Effector memory CD4-positive, alpha-beta T cell (primary cell): ENCODE measurements at places on chromosomes 2 and 18.

DNA sequence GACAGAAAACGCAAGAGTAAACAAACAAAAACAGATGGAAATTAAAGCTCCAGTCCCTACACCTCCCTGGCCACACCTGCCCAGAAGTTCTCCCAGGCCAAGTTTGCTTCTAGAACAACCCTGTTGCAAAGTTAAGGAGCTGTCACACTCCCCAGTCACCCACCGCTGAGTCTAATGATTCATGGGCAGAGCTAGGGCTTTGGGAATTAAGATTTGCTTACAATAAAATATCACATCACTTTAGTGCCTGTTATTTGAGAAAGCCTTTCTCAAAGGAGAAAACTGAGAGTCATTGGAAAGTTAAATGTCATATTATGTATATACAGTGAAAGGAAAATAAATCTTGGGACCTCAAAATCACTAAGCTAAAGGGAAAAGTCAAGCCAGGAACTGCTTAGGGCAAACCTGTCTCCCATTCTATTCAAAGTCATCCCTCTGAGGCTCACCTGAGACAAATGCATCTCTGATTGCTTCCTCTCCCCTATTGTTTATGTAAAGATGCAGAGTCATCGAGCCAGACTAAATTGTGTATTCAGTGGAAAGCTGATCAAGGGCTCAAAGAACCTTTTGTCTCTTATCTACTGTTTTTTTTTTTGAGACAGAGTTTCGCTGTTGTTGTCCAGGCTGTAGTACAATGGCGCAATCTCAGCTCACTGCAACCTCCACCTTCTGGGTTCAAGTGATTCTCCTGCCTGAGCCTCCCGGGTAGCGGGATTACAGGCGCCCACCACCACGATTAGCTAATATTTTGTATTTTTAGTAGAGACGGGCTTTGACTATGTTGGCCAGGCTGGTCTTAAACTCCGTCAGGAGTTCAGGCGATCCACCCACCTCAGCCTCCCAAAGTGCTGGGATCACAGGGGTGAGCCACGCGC is 2.8 kb downstream of the CRYGB start:
- no peak for DNase-seq

DNA sequence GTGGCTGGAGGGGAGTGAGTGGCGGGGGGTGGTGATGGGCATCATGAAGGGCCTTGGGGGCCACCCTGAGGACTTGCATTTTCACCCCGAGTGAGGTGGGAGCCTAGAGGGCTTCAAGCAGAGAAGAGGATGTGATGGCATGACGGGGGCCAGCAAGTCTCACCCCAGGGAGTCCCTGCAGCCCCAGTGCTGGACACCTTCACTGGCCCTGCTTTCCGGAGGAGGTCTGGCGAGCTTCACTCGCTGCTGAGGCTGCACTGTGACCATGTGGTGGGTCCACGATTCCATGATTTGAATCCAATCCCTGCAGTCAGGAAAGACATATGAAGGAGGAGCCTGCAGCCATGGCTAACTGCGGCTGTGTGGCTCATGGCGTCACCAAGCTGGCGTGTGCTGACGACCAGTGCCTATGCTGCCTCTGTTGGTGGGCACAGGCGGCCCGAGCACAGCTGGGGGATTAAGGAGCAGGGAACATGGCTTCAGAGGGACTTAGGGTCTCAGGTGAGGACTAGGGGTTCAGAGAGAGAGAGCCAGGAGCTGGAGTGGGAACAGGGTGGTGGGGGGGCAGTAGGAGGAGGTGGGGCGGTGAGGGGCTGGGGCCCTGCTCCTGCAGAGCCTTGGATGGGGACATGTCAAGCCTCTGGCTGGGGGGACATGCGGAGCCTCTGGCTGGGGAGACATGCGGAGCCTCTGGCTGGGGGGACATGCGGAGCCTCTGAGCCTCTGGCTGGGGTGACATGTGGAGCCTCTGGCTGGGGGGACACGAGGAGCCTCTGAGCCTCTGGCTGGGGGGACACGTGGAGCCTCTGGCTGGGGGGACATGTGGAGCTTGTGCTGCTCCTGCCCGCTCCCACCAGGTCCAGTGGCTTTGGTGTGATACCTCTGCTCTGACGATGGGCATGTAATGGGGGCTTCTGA is 3.6 kb downstream of the ZAP70 start:
- DNase-seq: no peak

- DNase-seq: no peak
Measured at GRCh38 chr18:23053776-23054457, 81.4 kb upstream of the CABLES1 start.

- no peak for DNase-seq
Measured at GRCh38 chr2:239602290-239603282, 201.8 kb upstream of the HDAC4 start.

DNA sequence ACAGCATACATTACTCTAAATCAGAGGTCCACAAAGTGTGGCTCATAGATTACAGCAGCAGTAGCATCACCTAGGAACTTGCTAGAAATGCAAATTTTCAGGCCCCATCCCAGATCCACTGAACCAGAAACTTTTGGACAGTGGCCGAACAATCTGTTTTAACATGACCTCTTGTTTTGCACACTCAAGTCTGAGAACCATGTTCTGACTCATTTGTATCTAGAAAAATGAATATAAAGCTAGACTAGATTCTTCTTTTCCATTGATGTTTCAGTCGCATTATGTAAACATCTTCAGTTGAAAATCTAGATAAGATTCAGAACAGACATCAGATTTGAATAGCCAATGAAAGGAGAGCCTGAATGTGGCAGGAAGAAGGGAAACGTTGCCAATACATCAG is 608.8 kb downstream of the LRP1B start:
- no peak for DNase-seq

DNA sequence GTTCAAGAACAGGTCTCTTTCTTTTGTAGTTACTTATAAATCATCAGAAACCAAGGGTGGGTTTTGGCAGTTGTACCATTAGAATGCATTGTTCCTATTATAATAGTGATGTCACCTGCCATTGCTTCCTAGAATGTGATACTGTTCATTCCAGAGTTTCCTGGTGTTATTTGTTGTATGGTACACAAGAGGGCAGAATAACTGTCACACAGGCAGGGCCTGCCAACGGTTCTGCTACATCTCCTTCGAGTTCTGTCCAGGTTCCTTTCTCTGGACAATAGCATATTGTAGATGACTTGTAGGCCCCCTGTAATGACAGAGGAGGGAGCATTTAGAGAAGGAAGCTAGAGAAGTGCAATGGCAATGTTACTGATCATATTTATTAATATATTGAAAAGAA is 98.3 kb downstream of the KLHL14 start:
- no peak for DNase-seq

GRCh38 chr2:52904355-52904891 is 863.2 kb upstream of the CHAC2 start:
- DNase-seq: no peak

DNA sequence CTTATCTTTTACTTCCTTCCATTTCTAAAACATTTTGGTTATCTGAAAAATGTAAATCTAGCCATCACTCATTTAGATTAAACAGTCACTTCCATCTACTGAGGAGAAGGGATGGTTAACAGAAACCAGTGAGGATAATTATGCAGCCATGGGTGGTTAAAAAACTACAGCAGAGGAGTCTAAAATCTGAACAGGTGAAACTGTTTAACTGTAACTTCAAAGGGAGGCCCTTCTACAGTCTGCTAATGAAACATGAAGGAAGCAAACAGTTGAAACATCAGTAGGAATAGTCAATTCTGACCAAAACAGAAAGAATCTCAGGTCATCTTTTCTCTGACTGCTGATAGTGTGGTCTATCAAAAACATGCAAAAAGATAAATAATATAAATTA is 71.0 kb downstream of the DTNB start:
- no peak for DNase-seq

GRCh38 chr2:128654408-128654807 is 335.7 kb upstream of the HS6ST1 start:
- DNase-seq: no peak

GRCh38 chr2:55500025-55500424 is 19.5 kb upstream of the CFAP36 start:
- no peak for DNase-seq

GRCh38 chr2:232779934-232780333 is 3.6 kb upstream of the KCNJ13 start:
- DNase-seq: no peak

GRCh38 chr18:78525366-78526111 is 454.1 kb upstream of the SALL3 start:
- no peak for DNase-seq

DNA sequence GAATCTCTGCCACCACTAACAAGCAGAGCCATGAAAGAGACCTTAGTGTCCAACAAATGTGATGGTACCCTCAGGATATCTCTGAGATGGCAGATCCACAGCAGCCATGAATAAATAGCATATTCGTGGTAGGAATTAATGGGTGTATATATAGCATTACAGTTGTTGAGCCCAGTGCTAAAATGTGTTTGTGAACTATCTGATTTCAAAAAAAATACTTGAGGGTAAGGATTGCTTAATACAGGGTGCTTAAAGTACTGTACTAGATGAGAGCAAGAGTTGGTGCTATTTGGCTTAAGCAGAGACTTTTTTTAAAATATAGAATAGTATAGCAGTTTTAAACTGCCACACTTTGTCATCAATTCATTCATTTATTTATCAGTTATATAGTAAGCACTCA is 101.5 kb upstream of the GALNT5 start:
- no peak for DNase-seq

DNA sequence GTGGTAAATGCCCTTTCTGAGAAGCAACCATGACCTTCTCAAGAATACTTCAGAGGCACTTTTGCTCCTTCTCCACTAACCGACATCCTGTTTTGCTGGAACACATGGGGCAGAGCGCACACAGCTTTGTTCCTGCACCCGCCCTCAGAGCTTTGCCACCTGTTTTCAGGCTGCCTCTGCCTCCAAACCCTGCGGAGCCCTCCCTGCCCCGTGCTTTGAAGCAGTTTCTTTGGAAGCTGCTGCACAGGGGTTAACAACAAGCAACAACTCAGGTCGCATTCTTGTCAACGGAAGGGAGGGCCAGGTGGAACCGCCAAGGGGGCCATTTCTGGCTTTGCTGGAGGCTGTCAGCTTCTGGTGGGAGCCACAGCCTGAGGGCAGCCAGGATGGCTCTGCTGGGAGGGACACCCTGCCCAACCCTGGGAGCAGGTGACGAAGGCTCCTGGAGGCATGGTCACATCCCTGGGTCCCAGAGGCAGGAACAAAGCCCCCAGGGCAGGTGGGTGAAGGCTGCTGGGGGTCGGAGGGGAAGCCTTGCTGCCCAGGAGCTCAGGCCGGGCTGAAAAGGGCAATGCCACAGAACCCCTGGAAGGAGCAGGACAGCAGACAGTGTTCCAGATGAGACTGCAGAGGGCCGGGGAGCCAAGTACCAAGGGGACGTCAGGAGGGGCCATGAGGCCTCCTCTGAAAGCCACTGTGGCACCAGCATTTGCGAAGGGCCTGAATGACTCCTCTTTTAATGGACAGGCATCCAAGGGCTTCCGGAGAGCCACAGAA is 46.8 kb downstream of the MRPS5 start:
- DNase-seq: peak; percentile 32

DNA sequence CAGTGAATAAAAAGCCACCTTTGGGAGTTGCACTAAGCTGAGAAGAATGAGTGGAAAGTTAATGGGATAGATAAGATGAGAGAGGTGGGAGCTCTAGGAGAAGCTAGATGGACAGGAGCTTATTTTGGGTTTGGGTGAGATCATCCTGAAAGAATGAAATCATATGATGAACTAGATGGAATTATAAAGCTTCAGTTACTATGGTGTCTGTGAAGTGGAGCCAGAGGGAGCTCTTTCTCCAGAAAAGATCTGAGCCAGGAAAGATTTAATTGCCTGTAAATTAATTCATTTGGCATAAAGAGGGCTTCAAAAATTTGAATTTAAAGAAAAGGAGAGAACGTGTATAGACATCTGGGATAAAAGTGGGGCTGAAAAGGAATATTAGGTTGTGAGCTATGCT is 10.3 kb downstream of the DNAH6 start:
- no peak for DNase-seq
